ENCODE measurements at places on chromosomes 3 and 15.

GRCh38 chr3:23748398-23749110, 57.2 kb upstream of the UBE2E1 start:
- no peak for DNase-seq

- DNase-seq: no peak
Observed at GRCh38 chr15:48266024-48266689, 60.1 kb downstream of the SLC12A1 start.

- no peak for DNase-seq
Observed at GRCh38 chr3:78926523-78926922, 841.3 kb downstream of the ROBO1 start.

- no peak for DNase-seq
Observed at GRCh38 chr15:62845241-62846126, 197.1 kb upstream of the TPM1 start.

DNA sequence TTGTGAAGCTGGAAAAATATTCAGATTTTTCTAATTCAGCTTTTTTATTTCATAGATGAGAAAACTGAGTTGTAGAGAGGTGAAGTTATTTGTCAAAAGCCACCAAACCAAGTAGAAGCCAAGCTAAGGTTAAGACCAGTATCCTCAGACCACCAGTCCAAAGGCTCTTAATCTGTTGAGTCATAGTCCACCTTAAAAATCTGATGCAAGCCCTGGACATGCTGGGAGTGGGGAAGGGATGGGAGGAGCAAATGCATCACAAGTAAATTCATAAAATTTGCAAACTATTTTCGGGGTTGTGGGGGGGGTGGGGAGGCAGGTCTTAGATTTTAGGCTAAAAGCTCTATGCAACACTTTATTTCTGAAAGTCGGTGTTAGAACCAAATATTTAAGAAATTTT, 307.7 kb upstream of the SEMA6D start:
- no peak for DNase-seq

- no peak for DNase-seq
Observed at GRCh38 chr3:178568155-178568731, 32.0 kb downstream of the KCNMB2 start.

- no peak for DNase-seq
Observed at GRCh38 chr3:8739757-8740504, 6.3 kb downstream of the CAV3 start.

DNA sequence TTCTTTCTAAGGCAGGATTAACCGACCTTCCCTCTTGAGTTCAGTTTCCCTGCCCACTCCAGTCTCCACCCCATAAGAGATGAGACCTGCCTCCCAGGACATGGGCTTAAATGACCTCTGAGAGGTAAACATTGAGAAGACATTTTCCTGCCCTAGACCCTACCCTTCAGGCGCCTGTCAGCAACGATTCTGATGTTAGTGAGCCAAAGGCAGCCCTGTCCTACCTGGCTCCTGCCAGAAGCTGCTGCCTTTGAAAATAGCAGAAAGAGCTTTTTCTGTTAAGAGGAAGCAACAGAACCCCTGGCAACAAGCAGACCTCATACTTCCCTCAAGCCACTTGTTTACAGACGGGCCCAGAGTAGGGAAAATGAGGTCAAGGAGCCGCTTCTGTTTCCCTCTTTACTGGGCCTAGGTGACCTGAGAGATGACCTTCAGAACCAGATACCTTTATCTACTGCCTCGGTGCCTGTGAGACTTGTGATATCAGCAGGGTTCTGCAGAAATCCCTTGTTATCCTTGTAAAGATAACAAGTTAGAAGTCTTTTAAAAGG, 52.0 kb downstream of the CD200R1L start:
- DNase-seq: no peak

DNA sequence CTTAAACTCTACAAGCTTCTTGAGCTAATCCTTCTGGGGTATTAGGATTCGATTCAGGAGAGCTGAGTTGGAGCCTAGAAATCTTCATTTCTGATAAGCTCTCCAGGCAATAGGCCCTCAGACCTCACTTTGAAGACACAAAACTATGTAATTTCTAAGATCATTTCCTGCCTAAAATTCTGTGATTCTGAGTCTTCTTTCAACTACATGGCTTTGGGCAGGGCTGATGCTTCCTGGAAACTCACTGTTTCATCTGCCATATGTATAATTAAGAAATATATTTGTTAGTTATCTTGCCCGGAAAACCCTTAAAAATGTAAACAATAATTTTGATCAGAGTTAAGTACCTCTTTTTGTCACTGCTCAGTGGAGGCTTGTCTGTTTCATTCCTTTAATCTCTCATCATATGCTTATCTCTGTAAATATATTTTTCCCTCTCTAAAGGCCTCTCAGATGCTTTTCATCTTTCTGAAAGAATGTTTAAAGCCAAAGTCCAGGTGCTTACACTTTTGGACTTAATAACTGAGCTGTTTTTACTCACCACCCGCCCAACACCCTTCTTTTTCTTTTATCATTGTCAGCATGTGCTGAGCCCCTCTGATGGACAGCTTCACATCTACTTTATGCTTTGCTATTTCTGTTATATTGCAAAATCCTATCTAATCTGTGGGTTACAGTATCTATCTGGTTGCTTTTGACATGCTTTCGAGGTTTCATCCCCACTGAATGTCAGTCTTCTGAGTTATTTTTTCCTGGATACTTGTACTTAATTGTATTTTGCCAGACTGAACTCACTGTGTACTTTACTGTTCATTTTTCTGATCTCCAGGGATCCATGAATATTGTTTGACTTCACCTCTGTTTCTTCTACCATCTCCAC, 38.2 kb downstream of the FILIP1L start:
- no peak for DNase-seq

DNA sequence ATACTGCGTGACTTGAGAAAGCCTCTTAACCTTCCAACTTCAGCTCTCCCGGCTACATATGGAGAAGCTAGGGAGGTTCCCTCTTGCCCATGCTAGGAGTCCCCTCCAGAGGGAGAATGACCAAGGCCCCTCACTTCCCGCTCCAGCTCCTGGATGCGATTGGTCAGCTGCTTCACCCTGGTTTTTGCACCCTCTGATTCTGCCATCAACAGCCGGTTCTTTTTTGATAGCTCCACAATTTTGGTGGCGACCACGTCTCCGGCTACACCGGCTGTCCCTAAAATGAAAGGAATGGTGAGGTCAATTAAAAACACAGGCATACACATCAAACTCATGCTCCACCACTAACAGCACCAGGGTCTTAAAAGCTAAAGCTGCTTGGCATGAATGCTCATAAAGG, 20.6 kb downstream of the CCDC13 start:
- no peak for DNase-seq

DNA sequence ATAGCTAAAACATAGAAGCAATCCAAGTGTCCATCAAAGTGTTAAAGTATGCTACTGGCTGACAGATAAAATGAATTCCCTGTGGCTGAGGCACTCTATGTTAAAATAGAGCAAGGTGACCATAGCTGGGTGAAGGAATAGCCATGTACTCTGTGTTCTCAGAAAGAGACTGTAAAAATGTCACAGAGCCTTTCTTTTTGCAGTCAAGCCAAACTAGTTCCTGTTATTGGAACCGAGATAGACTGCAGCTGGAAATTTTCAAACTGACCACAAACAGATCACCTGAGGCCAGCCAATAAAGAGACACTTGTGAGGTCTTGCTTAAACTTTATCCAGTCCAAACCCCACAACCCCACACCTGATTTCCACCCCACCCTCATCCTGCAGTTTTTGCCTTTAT, 422.8 kb upstream of the NAALADL2 start:
- no peak for DNase-seq

DNA sequence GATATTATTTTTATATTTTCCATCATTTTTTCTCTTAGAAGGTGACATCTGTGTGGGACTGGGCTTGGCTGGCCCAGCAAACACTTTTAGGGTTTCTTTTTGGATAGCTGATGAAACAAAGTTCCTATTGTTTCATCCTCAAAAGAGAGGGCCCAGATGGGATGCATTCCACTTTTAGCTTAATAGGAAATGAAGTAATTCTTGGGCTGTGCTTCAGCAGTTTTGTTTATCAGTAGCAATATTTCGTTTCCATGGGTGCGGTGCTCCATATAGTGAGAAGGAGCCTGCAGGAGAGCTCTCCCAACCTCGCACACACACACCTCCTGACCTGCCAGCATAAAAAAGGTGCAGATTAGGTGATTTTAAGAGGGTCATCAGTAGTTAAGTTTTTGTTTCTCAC, 147.5 kb downstream of the AKAP13 start:
- DNase-seq: no peak

- DNase-seq: no peak
Observed at GRCh38 chr3:98788651-98789050, 25.5 kb downstream of the ST3GAL6 start.

- no peak for DNase-seq
Observed at GRCh38 chr3:123318374-123318773, 116.6 kb downstream of the SEC22A start.

- DNase-seq: peak; percentile 51
Observed at GRCh38 chr15:92822216-92823144, 77.6 kb upstream of the CHD2 start.

- no peak for DNase-seq
Observed at GRCh38 chr3:29890801-29891200, 609.9 kb downstream of the RBMS3 start.

GRCh38 chr3:123743121-123743520, 141.0 kb downstream of the MYLK start:
- DNase-seq: no peak

DNA sequence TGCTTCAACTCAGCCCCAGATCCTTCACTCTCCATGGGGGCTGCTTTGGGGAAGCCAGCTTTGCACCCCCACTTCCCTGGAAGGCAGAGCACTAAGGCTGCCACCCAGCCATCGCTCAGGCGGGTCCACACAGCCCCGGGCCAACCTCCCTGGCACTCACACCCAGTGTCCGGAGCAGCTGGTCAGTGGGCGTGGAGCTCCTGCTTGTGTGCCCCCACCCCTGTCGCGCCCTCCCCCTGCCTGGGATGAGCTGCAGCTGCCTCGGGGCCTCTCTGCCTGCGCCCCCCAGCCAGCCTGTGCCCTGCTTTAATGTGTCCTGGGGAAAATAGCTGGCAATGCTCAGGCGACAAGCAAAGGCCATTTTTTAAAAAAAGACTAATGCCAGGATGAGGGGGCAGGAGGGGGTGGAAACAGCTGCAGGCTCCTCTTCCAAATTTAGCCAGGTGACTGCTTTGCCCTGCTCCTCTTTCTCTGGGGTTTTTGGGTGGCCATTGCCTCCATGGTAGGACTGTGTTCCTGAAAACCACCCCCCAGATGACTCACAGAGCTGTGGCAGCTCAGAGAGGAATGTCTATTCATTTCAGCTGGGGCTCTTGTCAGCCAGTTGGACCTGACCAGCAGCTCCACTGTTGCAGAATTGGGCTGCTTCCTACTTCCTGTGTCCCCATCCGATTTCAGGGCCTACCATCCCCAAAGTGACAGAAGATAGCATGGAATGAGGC, 65.0 kb downstream of the CEMIP start:
- DNase-seq: no peak

GRCh38 chr3:45212095-45212468, 14.0 kb downstream of the TMEM158 start:
- DNase-seq: no peak

- no peak for DNase-seq
Observed at GRCh38 chr15:92123962-92124656, 269.6 kb upstream of the ST8SIA2 start.

DNA sequence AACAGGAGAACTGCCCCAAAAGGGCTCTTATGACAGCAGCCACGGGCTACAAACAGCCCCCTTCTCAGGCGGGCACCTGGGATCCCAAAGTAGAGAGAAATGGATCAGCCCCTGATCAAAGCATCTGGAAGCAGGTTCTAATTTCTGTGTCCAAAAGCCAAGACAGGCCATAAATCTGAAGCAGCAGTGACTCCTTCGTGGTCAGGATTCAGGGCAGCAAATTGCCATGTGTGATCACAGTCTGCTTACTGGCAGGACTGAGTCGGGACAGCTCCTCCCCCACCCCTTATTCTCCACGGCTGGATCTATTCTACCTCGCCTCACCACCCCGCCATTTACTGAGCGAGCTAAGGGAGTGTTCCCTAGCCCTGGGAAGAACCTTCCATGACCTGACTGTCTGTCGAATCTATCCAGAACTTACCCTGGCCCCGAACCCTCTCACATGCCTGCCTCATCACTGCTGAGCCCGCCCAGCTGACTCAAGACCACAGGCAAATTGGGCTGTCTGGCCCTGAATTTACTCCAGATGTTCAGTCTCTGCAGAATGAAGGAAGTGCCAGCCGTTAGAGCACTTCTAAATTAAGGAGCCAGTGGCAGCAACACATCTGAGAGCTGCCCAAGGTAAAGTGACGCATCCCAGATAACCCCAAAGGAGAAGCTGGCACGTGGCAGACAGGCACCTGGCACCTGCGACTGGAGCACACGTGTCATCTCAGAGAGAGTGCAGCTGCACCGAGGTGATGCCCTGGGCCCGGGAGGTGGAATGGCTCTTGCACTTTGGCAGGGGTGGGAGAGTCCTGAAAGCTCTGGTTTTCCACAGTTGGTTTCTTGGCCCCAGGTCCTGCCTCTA, 1.3 kb downstream of the LRRC15 start:
- no peak for DNase-seq

DNA sequence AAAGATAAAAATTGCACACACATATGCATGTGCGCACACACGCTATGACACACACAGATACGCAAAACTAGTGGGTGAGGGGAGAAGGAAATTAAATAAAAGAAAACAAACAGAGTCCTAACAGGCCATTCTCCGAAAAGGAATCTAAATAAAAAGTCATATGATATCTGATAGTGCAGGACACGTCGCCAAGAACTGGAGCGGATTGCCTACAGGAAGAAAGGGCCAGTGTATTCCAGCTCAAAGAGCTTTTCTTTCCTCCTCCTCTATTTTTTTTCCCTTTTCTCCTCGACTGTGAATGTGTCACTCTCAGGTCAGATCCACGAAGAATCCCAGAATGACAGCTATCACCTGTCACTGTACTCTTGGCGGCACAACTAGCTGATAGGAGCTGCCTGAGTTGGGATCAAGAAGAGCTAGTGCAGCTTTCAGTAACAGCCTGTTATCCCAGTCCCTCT, 157.8 kb downstream of the TIGIT start:
- DNase-seq: peak; percentile 77

DNA sequence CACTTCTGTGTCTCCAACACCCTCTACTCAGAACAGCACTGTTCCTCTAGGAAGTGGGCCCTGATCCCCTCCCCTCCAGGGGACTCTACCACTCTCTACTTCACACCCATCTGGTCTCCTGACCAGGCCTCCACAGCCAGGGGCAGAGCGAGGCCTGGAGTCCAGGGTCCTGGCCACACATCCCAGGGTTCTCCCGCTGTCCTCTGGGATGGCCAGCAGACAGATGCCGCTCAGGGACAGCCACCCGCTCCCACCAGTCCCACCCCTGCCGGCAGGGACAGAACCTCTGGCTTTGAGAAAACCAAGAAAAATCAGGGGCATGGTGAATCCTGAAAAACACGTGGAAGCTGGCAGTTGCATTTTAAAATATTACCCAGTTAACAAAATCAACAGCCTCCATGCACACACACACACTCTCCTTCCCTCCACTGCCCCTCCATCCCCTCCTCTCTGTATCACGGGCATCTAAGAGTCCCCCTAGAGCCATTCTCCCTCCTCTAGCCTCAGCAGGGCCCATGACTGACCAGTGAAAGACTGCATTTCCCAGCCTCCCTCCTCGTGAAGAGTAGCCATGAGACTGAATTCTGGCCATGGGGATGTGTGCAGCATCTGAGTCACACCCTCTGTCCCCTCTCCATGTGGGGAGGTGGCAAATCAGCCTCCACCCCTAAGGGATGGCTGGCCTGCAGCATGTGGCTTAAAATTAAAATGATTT, 32.1 kb upstream of the IQSEC1 start:
- DNase-seq: no peak
